Testis (tissue), 5 donors: ENCODE measurements at places on chromosomes 2 and 18.

GRCh38 chr2:186570604-186571003, 19.3 kb upstream of the ITGAV start:
- no peak for DNase-seq

- DNase-seq = no peak
Observed at GRCh38 chr18:73708591-73708990, 439.0 kb downstream of the FBXO15 start.

DNA sequence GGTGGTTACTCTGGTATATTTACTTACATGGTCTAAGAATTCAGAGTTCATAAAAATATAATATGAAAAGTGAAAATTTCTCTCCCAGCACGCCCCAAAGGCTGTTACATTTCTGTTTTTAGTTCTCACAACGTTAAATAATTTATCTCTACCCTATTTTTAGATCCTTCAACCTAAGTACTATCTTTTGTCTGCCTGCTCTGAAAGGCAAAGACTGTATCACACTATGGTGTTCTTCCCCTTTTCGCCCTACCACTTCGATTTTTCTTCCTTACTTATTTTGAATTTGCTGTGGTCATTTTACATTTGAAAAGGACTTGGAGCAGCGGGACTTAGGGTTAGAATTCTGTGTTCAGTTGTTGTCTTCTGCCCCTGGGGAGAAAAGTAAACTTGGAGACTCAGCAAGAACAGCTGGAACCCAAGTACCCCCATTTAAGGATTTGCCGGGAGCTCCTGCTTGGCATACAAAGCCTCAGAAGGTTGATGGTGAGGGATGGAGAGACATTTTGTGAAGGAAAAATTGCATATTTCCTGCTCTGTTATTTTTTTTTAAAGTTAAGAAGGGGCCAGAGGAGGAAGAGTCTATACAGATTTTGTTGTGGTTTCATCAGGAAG, 19.0 kb downstream of the ADAM23 start:
- no peak for DNase-seq

- no peak for DNase-seq
Observed at GRCh38 chr2:8580316-8581233, 101.3 kb upstream of the ID2 start.

DNA sequence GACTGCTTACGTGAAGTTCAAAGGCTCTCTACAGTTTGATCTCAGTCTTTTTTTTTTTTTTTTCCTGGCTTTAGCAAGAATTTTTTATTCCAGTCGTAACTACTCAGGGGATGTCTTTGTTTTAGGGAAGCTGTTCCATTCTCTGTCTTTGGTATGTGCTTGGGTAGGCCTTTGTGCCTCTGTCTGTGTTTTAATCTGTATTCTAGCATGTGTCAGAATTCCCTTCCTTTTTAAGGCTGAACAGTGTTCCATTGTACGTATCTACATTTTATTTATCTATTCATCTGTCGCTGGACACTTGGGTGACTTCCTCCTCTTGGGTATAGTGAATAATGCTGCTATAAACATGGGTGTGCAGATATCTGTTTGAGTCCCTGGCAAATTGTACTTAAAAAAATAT, 42.6 kb downstream of the MYO1B start:
- DNase-seq = no peak

DNA sequence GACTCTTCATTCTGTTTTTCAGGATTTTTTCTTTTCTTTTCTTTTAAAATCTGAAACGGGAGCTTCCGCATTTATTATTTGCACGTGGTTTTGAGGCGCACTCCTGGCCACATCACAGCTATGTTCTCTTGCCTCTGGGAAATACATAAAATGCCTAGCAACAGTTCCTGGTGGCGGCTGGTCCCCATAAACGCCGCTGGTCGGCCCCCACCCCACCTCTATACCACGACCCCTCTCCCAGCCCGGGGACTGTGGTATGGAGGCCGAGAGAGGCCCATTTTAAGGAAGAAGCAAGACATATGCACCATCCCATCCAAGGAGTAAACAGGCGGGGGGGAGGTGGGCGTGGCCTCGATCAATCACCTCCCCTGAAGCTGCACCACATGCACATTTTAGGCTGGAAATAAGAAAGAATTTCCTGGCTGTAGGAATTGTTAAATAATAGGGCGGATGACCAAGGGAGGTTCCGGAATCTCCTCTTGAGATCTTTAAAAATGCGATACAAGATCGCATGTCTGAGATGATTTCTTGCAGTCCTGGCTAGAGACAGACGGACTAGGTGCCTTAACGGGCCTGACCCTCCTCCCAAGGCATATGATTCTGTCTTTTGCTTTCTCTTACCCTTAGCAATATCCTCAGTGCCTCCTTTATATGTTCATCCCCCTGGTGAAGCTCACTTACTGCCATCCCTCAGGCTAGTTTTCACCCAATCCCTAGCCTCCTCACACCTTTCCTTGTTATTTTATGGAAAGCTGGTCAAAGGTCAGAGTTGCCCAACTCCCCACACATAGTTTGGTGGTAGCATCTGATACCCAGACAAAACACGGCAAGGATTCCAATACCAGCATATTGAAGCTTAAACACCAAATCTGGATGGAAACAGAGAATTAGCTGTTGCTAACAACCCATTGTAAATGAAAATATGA, 82.4 kb downstream of the BCL2 start:
- DNase-seq = peak; percentile 78

GRCh38 chr18:62102221-62102620, 84.6 kb downstream of the PIGN start:
- no peak for DNase-seq

GRCh38 chr2:68594674-68595492, 48.5 kb upstream of the PROKR1 start:
- peak; percentile 34 for DNase-seq

- DNase-seq = no peak
Observed at GRCh38 chr2:189425676-189426075, 15.6 kb upstream of the WDR75 start.

GRCh38 chr2:48400553-48401164, 129.3 kb upstream of the STON1 start:
- DNase-seq = no peak

DNA sequence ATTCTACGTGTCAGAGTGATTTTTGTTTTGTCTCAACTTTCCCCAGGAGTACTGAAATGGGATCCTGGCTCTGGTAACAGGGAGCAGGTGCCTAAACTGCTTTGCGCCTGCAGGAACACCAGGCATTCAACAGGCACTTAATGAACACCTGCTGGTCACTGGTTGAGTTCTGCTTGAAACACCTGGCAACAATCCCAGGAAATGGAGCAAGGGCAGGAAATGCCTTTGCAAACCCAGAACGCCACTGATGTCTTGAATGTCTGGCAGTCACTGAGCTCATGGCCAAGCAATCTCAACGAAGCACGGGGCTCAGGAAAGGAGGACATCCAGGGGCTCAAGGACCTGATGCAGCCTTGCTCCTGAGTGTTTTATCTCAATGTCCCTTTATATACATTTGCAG, 360.0 kb upstream of the RAB6C start:
- DNase-seq = no peak

GRCh38 chr18:3869848-3870247, 419.9 kb downstream of the TGIF1 start:
- no peak for DNase-seq

DNA sequence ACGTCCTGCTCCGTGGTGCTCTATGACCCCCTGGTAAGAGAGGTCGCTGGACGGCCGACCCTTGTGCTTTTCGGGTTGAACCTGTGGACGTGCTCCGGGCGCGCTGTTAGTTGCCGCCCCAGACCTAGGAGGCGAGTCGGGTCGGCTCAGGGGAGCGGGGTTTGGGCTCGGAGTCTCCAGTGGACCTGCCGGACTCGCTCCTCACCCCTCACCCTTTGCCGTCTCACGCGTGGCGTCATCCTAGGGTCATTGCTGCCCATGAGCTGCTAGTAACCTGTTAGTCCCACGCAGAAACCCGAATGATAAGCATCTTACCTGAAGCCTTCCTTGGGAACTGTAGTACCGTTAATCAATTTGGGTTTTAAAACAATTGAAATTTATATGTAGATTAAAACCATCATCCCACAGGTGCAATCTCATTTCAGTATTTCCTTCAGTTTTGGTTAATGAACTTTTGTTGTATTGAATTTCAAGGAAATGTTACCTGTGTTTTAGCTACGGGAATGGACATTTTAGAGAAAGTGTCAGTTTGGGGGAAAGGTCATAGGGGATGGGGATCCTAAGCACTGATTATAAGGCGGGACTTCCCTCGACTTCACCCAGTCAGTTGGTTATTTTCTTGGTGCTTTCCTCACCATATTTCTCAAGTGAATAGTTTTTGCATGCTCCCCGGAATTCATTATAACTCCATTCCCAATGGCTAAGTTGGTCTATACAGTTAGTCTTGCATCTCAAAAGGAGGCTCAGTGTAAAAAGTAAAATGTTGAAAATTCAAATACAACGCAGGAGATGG, 536 bp downstream of the ELP2 start:
- DNase-seq = no peak

GRCh38 chr2:163753726-163754125, 17.9 kb upstream of the FIGN start:
- DNase-seq = no peak

GRCh38 chr2:63662028-63662804, 73.5 kb downstream of the MDH1 start:
- no peak for DNase-seq

GRCh38 chr2:7022492-7023385, 105.5 kb downstream of the RNF144A start:
- no peak for DNase-seq

DNA sequence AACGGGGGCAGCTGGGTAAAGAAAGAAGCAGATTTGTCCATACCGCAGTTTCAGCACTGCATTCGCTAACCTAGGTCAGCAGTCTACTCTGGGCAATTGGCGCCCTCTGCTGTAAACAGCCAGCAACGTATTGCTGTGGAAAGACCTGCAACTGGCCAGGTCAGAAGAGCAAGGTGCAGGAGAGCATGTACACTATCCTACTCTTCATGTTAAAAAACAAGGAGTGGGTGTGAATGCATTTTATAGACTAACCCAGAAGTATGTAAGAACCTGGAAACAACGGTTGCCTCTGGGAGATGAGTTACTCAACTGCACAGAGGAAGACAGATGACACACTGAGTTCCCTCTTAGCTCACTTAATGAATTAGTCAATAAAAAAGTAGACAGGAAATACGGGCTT, 6.2 kb downstream of the MRPS5 start:
- peak; percentile 79 for DNase-seq

DNA sequence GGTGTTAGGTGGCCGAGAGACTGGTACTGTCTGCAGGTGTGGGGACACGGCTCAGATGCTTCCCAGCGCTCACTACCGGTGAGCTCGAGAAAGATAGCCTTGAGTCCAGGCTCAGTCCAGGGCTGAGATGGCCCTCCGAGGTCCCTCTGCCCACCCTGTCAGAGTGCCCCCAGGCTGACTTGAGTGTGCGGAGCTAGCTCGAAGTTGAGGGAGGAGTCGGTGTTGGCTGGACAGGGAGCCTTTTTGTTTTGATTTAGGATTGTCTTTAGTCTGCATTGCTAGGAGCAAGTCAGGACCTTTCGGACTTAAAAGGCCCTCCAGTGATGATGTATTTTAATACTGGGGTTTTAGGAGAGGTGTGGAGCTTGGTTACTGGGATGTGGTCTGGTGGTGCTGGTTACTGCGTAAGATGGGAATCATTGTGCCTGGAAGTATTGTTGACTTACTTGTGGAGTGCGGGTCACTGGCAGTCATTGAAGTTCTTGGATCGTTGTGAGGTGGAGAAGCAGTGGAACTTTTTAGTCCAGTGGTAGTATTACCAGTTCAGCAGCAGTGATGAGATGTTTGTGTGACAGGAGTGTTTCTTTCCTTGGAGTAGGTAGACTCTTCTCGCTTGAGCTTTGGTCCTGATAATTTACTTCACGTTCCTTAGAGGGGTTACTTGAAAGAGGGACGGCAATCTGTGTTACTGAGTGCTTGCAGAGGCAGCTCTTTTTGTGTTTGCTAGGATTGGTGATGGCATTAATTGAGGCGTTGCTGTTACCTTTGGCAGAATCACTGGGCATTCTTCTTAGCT, 633 bp downstream of the KIAA1328 start:
- no peak for DNase-seq

DNA sequence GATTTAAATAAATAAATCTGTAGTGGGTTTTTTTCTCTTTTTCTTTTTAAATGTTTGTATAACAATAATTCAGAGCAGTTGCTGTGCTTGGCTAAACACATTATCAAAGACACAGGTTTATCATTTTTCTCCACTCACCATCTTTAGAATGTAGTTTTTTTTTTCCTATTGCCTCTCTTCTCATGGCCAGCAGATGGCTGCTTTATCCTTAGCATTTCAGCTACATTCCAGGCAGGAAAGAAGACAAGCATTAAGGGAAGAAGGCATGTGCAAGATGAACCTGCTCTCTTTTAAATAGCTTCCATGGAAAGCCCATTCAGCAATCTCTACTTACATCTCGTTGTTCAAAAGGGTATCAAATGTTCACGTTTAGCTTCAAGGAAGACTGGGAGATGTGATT, 42.6 kb downstream of the ARHGAP15 start:
- no peak for DNase-seq

DNA sequence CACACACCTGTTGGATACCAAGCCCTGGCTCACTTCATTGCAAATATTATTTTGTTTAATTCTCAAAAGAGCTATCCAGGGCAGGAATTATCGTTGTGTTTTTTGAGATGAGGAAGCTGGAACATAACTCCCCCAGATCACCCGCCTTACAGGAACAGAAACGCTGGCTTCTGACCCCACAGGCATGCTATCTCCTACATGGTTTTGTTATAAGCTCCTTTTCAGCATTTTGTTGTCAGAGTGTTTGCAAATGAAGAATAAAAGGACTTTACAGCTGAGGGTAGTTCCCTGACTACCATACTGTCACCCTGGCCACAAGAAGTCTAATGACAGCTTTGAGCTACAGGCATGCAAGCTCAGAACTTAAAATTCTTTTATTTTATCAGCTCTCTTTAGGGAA, 62.0 kb upstream of the MRPS9 start:
- no peak for DNase-seq

DNA sequence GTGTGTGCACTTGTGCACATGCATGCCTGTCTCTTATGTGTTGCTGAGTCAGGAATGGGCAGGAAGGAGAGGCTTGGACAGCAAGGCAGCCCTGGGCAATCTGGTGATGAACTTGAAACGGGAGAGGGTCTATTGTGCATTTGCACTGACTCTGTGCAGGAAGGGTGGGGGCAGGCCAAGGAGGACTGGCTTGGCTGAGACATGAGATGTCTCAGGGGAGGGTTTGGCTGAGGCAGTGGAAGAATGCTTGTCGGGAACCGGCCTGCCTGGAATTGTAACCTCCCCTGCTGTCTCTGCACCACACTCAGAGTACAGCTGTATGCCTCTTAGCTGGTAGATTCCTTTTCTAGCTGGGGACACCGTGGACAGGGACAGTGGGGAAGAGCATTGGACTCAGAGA, 176.1 kb upstream of the TNP1 start:
- DNase-seq = peak; percentile 50

- DNase-seq = no peak
Observed at GRCh38 chr18:28015671-28016070, 161.3 kb downstream of the CDH2 start.

GRCh38 chr18:46335534-46336101, 231.4 kb downstream of the HAUS1 start:
- DNase-seq = peak; percentile 27
